H9 (cell line): ENCODE measurements at places on chromosomes 4 and X.

- no peak for DNase-seq
Measured at GRCh38 chrX:148567779-148568178, 67.4 kb downstream of the AFF2 start.

DNA sequence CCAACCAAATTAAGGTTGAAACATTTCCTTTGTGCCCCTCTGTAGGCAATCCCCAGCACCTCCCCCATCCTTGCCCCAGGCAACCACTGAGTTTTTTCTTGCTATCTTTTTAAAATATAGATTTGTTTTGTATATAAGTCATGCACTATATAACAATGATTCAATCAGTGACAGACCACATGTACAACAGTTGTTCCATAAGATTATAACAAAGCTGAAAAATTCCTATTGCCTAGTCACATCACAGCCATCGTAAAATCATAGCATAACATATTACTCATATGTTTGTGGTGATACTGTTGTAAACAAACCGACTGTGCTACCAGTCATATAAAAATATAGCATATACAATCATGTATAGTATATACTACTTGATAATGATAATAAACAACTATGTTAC lies 211.9 kb upstream of the NRK start:
- DNase-seq, result no peak

GRCh38 chr4:75069493-75070074 lies 136.7 kb downstream of the PARM1 start:
- no peak for DNase-seq

- DNase-seq, result no peak
Measured at GRCh38 chr4:787561-787981, 38.4 kb downstream of the CPLX1 start.

DNA sequence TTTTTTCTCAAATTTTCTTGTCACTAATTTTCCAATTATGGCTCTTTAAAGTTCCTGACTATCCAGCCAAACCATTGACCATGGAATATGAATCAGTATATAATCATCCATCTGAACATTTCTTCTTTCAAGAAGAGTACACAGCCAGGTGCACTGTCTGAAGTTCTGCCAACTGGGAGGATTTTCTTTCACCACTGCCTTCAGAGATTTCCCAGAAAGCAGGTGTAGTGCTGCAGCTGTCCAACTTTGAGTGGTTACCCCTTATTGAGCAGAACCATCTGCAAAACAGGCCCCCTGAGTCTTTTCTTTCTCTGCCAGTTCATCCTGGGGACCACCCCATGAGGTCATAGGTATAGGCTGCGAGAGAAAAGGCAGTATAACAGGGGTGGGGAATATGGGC lies 1213.2 kb downstream of the RAPGEF2 start:
- no peak for DNase-seq

GRCh38 chrX:46327566-46328115 lies 217.6 kb downstream of the ZNF674 start:
- DNase-seq, result peak; percentile 93

- no peak for DNase-seq
Measured at GRCh38 chrX:7926501-7926900, 712 bp downstream of the PNPLA4 start.

DNA sequence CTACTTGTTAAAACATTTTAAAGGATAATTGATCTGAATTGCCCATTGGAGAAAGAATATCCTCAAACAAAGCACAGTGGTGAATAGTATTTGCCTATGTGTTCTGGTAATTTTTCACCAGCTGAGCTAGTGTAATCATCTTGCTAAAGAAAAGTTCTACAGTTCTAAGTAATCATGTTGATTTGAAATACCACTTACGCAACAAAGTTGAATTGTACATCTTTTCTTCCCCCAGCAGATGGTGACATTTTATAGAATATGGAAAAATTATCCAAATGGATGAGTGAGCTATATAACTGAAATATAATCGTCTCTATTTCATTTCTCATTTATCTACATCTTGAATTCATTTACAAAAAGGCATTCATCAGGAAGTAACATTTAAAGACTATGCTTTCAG lies 9.7 kb upstream of the ZNF674 start:
- DNase-seq, result no peak

GRCh38 chr4:22090661-22091351 lies 142.2 kb upstream of the KCNIP4 start:
- DNase-seq, result no peak

DNA sequence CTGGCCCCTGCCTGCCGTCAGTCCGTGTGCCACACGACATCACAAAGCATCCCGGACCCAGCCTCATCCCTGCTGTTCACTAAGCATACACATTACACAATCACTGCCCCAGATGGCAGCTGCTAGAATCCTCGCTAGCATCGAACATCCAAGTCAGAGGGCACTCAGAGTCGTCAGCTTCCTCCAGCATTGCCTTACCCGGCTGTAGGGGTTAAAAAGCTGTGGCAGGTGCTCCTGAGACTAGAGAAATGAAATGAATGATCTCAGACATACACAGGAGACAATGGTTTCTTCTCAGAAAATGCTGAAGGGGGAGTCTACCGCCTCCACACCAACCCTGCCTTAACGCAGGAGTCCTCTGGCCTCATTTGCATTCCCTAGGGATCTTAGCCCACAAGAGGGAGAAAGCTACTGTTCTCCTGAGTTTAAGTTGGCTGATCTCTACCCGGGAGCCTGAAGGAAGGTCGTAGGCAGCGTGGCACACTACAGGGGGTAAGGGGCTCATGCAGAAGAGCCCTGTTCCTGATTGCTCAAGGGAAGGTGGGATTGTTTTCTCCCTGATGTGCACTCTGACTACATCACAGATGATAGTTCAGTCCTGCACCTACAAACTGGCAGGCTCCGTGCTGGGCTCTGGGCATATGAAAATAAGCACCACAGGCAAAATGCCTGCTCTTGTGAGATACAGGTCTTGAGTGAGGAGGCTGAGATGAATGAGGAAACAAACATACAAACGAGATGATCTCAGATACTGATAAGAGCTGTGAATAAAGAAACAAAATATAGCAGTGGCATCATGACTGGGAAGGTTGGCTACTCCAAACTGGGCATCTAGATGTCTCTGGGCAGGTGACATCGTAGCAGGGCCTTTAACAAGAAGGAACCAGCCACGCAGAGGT lies 2.6 kb upstream of the KIAA0232 start:
- DNase-seq, result peak; percentile 61

DNA sequence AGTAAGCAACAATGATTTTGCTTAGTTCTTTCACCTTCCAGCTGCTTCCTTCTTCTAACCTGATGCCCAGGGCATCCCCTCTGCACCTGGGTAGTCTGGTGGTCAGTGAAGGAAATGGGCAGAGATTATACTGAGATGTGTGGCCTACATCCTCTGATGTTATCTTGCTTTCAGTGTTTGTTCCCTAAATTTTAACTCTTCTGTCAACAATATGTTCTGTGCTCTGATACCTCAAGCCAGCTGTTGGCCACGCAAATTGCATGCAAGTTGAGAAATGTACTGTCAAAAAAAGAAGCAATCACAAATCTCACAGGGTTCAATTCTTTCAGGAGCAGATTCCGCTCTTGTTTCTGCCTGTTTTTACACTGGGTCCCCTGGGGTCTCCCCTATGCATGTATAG lies 73.8 kb downstream of the FBXW7 start:
- DNase-seq, result no peak

- no peak for DNase-seq
Measured at GRCh38 chr4:112127803-112128202, 17.5 kb upstream of the FAM241A start.

GRCh38 chr4:127781300-127782024 lies 660 bp upstream of the HSPA4L start:
- no peak for DNase-seq

- DNase-seq, result no peak
Measured at GRCh38 chrX:72100824-72101351, 30.8 kb downstream of the RTL5 start.
